PC-9 (cell line): ENCODE measurements at places on chromosomes 1 and 21. TPM values are rescaled to one million over a fixed set of nuclear protein-coding genes. Genes with fewer than 3 reads are reported as not detected.

The ISG15 gene
- total RNA-seq: 20.9 and 37.7 TPM in 2 replicates

The KHDRBS1 gene
- total RNA-seq: 161 and 172 TPM in 2 replicates

The A3GALT2 gene
- not detected in 2 replicates for total RNA-seq

The FAM151A gene
- total RNA-seq: not detected in 2 replicates

The AMY2A gene
- total RNA-seq: not detected in 2 replicates

The TMEM52 gene
- total RNA-seq: 7.4 and 8.5 TPM in 2 replicates

The NPR1 gene
- 0.53 and 0.98 TPM in 2 replicates for total RNA-seq

The RBM11 gene
- total RNA-seq: 2.4 and 4.5 TPM in 2 replicates

The EIF2D gene
- total RNA-seq: 57.3 and 59.0 TPM in 2 replicates
